ENCODE measurements at places on chromosomes 5 and 9.

GRCh38 chr5:149693021-149693420 is 37.1 kb upstream of the PPARGC1B start:
- H3K27ac ChIP-seq = no peak overlapping the region
- H3K27me3 ChIP-seq = peaks cover 72% of the 10 kb centered on the region
- no peaks in the 10 kb centered on the region for H3K4me1 ChIP-seq

DNA sequence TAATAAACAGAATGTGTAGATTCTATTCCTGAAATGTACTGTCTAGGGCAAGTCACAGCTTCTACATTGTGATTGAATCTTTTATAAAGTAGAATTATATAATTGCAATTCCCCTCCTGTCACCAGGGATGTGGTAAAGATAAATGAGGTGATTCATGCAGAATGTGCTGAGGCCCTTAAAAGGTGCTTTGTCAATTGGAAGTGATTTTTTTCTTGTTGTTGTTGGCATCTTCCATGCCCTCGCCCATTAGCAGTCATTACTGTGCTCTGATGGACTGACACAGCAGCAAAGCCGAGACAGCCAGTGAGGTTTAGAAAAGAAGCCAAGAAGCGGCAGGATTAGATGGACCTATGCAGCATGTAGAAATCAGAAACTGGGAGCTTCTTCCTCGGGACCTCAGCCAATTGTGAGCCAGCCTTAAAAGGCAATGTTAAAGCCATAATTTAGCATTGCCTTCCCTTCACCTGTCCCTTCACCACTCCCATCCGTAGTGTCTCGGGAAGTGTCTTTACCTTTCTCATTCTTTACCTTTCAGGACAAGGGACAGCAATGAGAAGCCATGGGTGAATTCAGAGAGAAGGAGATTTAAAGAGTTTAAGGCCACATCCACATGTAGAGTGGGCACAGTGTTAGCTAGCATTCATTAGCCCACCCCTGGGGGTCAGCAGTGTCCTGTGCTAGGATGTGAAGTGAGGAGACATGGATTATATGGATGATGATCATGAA is 257.8 kb downstream of the PLK2 start:
- no peaks in the 10 kb centered on the region for H3K27me3 ChIP-seq
- H3K4me3 ChIP-seq = no peak overlapping the region
- H3K36me3 ChIP-seq = no peaks in the 10 kb centered on the region
- H3K4me1 ChIP-seq = peaks cover 30% of the 10 kb centered on the region
- DNase-seq = no peak

GRCh38 chr5:7947301-7947700 is 78.4 kb downstream of the MTRR start:
- no peak overlapping the region for H3K4me3 ChIP-seq
- peaks cover 7% of the 10 kb centered on the region for H3K27me3 ChIP-seq
- no peaks in the 10 kb centered on the region for H3K36me3 ChIP-seq
- no peak for DNase-seq

DNA sequence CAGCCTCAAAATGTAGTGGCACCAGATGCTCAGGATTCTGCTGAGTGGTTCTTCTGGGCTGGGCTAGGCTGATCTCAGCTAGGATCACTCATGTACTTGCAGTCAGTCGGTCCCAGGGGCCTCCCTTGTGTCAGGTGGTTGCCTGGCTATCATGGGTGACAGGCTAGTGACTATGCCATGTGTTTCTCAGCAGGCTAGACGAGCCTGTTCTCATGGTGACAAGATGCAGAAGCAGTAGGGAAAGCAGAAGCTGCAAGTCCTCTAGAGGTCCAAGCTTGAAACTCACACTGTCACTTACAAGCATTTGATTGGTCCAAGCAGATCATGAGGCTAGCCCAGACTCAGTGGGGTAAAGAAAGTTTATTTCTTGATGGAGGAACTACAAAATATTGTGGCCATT is 15.2 kb upstream of the KCNMB1 start:
- no peak overlapping the region for H3K4me3 ChIP-seq
- no peak overlapping the region for H3K27ac ChIP-seq
- no peak for DNase-seq
- H3K4me1 ChIP-seq = peaks cover 9% of the 10 kb centered on the region
- peaks cover 8% of the 10 kb centered on the region for H3K27me3 ChIP-seq
- H3K36me3 ChIP-seq = no peaks in the 10 kb centered on the region

DNA sequence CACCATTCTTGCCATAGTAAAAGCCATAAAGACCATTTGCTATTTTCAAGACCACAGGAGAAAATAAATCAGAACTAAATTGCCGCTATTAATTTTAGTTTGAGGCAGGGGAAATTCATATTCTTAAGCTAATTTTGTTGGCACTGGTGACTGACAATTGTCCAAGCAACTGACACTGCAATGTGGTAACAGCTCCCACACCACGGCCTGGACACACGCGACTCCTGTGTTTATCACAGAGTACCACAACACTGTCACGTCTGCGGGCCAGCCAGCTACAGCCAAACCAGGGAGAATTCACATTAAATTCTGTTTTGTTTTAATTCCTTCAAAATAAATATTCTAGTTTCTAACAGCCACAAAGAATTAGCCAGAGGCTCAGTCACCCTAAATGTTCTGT is 481.9 kb downstream of the CTNND2 start:
- H3K27ac ChIP-seq = no peak overlapping the region
- no peak overlapping the region for H3K4me3 ChIP-seq
- no peak for DNase-seq
